ENCODE measurements at places on chromosomes 1 and 21.

DNA sequence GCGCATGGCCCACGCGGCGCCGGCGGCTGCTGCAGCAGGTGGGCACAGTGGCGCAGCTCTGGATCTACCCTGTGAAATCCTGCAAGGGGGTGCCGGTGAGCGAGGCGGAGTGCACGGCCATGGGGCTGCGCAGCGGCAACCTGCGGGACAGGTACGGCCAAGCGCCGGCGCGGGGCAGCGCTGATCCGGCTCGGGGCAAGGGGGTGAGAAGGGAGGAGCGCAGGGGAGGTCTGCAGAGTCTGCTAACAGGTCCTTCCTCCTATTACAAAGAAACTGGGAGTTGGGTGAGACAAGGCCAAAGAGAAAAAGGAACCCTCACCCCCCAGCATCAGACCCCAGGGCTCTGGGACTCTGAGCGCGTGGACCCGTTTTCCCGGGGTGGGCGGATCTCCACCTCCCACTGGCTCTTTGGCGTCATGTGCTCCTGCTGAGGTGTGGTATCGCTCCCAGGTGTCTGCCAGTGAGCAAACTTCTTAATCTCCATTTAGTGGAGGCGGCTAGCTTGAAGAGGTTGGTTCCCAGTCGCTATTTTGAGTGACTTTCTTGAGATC, 431 bp downstream of the MTARC1 start:
- no peak for DNase-seq

DNA sequence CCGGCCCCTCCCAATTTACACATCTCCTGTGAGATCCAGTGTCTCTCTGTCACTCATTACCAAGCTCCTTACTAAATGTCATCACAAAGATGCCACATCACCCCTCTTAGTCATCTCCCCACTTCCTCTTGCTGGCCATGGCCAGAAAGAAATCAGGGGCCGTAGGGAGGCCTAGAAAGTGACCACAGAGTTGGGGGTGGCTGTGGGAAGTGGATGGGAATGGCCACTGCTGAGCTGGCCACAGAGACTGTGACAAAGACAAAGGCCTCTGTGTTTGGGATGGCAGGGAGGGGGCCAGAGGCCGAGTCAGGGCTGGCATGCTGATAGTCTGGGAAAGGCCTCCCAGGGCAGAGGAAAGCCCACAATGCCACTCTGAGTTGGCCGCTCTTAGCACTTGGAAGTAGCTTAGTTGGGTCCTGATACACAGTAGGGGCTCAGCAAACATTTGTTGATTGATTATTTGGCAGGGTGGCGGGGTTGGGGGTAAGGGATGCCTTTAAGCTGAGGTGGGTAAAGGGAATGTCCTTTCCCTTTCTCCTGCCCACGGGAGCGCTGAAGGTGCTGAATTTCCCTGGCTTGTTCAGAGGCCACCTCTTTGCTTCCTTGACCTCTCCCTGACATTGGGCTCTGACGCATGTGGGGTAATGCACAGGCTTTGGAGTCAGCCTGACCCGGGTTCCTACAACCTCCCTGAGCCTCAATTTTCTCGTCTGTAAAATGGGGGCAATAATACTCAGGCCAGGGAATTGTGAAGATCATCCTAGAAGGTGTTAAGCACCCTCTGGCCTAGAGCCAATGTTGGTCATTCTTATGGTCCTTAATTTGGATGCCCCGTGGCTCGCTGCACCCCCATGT, 13.2 kb downstream of the NAV1 start:
- no peak for DNase-seq

DNA sequence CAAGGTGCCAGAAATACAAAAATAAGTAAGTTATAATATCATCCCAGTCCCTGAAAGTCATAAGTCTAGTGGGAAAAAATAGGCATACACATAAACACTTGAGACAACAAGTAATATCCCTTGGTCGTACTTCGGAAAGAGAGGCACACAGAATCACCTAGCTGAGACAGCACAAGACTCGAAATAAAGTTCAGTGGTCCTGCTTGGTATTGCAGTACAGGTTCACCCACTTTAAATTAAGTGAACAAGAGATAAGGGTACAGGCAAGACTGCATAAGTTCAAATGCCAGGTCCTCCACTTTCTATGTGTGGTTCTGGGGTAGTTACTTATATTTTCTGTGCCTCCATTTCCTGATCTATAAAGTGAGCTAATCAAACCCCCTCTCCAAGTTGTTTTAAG, 47.6 kb downstream of the SEC16B start:
- DNase-seq = no peak

DNA sequence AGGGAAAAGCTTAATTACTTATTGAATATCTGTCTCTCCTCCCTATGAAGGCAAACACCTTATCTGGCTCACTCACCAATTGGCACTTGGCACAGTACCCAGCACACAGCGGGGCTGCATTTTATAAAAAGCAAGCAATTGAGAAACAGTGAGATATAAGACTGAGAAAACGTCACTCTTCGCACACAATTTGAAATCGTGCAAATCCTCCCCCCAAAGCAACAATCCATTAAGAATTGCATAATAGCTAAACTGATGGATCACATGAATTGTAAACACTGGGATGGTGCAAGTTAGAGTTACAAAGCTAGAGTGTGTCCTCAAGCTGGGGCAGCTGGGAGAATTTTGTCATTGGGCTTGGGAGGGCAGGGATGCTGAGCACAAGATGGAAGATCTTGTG, 27.1 kb downstream of the PRDX6 start:
- DNase-seq = no peak

DNA sequence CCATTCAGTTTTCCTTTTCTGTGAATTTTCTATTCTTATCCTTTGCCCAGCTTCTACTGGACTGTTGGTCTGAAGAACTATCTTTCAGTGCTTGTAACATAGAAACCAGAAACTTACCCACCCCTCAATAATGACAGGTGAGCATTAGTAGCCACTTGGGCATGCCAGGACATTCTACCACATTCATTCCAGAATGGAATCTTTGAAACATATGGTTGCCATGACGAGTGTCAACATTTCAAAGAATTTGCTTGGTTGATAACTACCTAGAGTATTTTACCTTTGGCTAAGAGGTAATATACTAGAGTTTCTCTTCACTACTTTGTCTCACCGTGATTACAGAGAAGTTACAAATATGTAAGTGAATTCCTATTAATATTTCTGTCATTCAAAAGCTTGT, at the start of gene MROH9:
MROH9 (plus strand) TSS at position 304 of the 400 bp plus-strand sequence. CDS start 10,023 bp downstream, outside the sequence.
- DNase-seq = no peak

- no peak for DNase-seq
Measured at GRCh38 chr1:46599059-46599970, 4.8 kb downstream of the MKNK1 start.

DNA sequence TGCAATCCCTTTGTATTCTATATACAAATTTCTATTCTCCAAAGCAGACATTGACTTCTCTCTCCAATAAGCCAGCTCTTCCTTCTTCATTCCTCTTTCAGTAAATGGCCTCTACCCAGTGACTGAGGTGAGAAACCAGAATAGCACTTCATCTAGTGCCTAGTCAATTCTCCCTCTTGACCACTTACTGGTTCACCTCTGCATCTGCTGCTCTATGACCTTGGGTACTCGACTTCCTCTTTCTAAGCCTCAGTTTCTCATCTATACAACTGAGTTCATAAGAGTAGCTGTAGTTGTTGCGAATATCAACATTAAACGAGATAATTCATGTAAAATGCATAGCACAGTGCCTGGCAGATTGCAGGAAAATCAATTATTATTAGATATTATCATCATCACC, 12.4 kb downstream of the LYST start:
- DNase-seq = no peak

DNA sequence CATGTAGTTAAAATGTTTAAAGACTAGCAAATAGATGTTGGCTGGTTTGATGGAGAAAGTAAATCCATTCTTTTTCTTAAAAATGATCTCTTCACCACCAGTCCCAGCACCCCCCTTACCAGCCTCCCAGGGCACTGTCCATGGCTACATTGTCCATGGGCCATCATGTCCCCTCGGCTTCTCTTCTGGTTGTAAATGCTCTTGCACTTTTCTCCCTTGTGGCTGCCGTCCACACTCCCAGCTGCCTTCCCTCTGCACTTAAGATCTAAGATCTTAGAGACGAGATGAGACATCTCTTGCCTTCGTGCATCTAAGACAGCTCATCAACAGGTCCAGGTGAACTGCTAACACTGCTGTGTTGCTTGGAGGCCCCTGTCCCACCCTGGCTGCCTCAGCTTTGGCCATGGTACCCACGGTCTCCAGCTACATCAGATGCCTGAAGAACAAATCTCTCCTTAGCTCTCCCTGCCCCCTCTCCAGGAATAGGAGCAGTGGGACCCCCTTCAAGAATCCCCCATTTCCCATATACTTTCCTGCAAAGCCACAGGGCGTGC, 11.1 kb downstream of the CAPN2 start:
- no peak for DNase-seq

GRCh38 chr1:54819733-54820132, 18.6 kb upstream of the TTC22 start:
- DNase-seq = no peak

- DNase-seq = no peak
Measured at GRCh38 chr1:243680860-243681259, 169.2 kb downstream of the AKT3 start.

- DNase-seq = peak; percentile 55
Measured at GRCh38 chr1:3611170-3612019, at the start of gene MEGF6. Gene MEGF6, minus strand, starts transcription at chr1:3611508. Its CDS starts 240 bp downstream, at chr1:3611268.

All from CD4-positive, alpha-beta T cell treated with Interleukin-4 for 4 hours (primary cell).